ENCODE measurements at places on chromosomes 5 and 9. TPM values are rescaled to one million over a fixed set of nuclear protein-coding genes. Genes with fewer than 3 reads are reported as not detected.

Gene GAS1
- total RNA-seq, result 0.05 TPM

Gene SLC44A1
- 23.6 TPM for total RNA-seq

Gene PCDHGA6
- 0.39 TPM for total RNA-seq

Gene PCDHB12
- 0.02 TPM for total RNA-seq

Gene TCOF1
- 89.2 TPM for total RNA-seq

Gene ITGA1
- total RNA-seq, result 1.6 TPM

Gene GRIA1
- total RNA-seq, result not detected

Gene PSMD5
- total RNA-seq, result 33.1 TPM

Gene TMEM174
- total RNA-seq, result not detected

Gene FEM1C
- total RNA-seq, result 6.5 TPM

Gene FGF10
- total RNA-seq, result not detected
